ENCODE measurements at places on chromosomes 16 and 17.

DNA sequence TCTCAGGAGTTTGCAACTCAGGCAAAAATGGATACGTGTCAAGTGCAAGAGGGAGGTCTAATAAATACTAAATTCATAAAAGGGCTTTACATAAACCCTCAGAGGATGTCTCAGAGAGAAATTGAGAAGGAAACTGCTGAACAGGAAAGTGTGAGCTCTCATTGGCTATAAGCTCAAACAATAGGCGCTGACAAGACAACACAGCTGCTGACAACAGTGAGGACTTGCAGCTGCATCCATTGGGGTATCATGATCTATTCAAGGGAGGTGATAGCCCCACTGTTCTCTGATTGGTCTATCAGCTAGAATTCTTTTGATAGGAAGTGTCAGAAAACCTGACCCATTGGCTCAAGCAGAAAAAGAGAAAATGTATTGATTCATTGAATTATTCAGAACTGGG is 187.2 kb downstream of the CBLN1 start:
- DNase-seq, result no peak

GRCh38 chr17:48012151-48012520 is 25.5 kb downstream of the COPZ2 start:
- DNase-seq, result peak; percentile 74

- peak; percentile 48 for DNase-seq
Measured at GRCh38 chr16:29290631-29291247, 115.8 kb downstream of the NPIPB11 start.

- no peak for DNase-seq
Measured at GRCh38 chr17:83201206-83202001, 122.0 kb downstream of the METRNL start.

- DNase-seq, result no peak
Measured at GRCh38 chr16:71364133-71364681, 5.7 kb downstream of the CALB2 start.

GRCh38 chr16:4599545-4599944 is 15.1 kb downstream of the UBALD1 start:
- no peak for DNase-seq

DNA sequence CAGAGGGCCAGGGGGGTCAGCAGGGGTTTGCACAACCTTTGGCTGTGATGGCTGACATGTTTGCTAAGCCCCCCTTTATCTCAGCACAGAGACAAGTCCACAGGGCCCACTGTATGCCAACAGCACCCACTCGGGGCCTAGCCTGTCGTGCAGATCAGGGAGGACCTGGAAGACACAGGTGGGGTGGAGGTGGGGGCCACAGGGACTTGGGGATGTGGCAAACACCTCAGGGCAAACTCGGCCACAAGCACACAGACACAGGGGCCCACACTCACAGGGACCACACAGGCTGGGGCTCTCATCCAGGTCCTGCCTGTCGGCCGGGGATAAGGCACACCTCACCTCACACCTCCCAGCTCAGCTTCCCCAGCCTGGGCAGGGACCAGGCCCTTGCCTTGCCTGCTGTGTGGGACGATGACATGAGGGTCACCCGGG is 87.9 kb downstream of the C16orf78 start:
- no peak for DNase-seq

DNA sequence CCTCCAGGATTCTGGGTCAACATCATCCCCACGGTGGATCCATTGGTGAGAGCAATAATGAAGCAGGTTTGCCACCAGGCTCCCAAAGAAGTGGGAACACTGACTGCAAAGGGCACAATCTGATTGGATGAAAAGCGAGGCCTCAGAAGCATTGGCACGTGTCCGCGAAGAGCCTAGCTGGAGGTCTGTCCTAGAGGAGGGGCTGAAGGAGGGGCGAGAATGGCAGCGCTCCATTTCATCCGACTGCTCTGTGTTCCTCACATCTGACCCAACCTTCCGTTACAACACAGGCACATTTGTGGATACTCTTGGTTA is 79.9 kb downstream of the MRC2 start:
- no peak for DNase-seq

All from DMS79 (cell line).